ENCODE measurements at places on chromosomes 6 and 20. TPM values are rescaled to one million over a fixed set of nuclear protein-coding genes. Genes with fewer than 3 reads are reported as not detected.

DNA sequence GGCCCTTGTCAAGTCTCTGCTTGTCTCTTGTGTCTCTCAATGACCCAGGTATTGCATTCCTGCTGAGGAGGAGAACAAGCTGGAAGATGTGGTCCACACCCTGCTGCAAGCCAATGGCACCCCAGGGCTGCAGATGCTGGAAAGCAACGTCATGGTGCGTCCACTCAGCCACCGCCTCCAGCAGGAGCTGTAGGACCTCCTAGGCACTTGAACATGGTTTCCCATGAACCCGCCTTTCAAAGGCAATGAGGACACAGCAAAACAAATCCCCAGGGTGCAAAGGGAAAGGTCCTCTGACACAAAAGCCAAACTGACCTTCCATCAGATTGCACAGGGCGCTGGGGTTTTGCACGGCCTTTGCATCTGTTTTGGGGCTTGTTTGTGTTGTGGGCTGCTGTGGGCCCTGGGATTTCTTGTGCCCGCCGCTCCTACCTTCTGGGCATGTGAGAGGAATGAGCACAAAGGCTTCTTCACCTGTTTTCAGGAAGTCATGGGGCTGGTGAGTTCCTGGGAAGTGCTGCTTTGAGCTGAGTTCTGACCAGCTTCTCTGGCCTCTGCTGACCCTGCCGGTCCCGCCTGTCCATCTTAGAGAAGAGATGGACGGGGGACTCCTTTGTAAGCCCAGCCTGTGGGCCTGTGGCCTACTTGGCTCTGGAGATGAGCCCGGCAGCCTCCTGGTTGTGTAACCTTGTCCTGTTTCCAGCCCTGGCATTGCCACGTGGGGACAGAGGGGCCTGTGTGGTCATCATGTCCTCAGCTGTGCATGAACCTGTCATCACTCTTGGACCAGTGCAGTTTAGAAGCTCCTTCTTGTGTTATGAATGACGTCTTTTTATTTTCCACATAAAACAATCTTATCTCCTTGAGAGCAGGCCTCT lies 151.3 kb downstream of the DTNBP1 start:
- DNase-seq = no peak

DNA sequence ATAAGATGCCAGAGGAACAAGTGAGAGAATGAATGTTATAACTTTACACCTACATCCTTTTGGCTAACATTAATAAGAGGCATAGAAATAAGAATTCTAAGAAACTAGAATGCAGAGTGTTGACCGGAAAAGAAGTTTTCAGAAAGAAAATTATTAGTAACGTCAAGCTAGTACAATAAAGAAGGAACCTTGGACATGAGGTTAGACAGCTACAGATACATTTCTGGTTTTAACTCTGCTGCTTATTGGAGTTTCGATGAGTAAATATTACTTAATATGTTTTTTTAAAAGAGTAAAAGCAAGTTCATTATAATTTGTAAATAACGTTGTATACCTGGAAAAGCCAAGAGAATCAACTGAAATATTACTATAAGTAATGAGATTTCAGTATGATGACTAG lies 22.7 kb downstream of the TAB2 start:
- DNase-seq = no peak

The POU5F1 gene
- total RNA-seq = 4.5 TPM

DNA sequence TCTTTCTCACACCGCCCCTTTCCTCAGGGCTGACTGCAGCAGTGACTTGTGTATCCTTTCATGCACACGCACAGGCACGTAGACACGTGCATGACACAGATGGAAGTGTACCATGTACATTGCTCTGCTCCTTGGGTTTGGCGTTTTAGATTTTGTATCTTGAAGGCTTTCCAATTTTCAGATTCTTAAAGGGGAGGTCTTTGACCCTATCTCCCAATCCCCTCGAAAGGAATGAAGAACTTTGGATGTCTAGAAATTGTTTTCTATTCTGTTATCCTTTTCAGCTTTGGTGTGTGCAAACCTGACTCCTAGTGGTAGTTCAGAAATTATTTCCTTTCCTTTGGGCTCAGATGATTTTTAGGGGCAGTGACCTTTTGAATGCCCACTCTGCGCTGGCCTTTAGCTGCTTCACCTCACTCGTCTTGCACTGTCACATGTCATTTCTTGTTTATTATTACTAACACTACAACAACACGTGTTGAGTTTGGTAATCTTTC lies 63.0 kb downstream of the HIVEP1 start:
- no peak for DNase-seq

- no peak for DNase-seq
Measured at GRCh38 chr6:39182604-39183003, 46.7 kb downstream of the KCNK5 start.

The BMP7 gene
- total RNA-seq = 1.8 TPM

DNA sequence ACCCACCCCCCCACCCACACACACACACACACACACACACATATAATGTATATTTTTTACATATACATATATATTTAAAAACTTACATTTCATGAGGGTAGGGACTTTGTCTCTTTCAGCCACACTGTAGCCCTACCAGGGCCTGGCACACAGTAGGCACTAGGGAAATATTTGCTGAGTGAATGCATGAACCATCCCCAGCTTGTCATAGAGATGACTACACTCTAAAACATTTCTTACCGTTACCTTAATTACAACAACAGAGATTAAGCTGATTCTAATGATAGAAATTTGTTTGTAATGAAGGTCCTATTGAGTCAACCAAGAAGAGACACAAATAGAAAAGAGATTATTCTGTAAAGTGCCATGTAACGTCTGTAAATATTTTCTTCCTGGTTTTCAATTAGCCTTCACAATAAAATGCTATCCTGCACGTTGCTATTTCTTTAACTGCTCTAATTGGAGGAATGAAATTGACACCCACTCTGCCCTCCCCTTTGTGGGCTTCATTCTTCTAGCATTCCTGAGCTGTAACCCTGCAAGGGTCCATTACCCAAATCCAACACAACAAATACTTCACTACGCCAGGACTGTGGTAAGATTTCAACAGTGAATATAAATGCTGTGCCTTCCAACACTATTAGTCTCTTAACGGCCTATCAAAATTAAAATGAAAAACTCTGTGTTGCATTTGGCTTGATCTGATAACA lies 30.8 kb downstream of the SIM1 start:
- no peak for DNase-seq
